Stimulated activated CD4-positive, alpha-beta T cell treated with anti-CD3 and anti-CD28 coated beads, Interleukin-15, amount 100 ng/mL, for 1 hour (primary cell): ENCODE measurements at places on chromosomes 2 and 18.

- no peak for DNase-seq
Measured at GRCh38 chr2:220931491-220931890, 640.6 kb downstream of the EPHA4 start.

GRCh38 chr2:16442971-16443370 lies 222.7 kb downstream of the CYRIA start:
- no peak for DNase-seq

DNA sequence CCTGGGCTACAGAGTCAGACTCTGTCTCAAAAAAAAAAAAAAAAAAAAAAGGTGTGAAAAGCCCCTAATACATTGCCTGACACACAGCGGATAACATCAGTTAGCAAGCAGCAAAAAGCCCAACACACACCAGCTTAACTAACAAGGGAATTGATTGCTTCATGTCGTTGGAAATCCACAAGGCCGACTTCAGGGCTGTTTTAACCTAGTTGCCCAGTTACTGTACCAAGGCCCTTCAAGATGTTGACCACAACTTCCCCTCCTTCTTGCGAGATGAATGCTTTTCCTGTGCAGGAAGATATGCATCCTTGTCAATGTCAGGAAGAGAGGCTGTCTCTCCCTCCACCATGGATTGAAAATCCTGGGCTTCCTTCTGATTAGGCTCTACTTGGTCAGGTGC lies 202.9 kb downstream of the MIB1 start:
- no peak for DNase-seq

GRCh38 chr2:120314690-120315366 lies 31.1 kb upstream of the INHBB start:
- no peak for DNase-seq

- no peak for DNase-seq
Measured at GRCh38 chr2:28415010-28415409, 22.4 kb downstream of the FOSL2 start.

GRCh38 chr2:238496756-238497609 lies 70.3 kb downstream of the ASB1 start:
- no peak for DNase-seq

GRCh38 chr2:191382801-191383200 lies 137.6 kb downstream of the MYO1B start:
- DNase-seq: no peak

GRCh38 chr18:65516209-65516608 lies 234.6 kb upstream of the CDH7 start:
- DNase-seq: no peak

DNA sequence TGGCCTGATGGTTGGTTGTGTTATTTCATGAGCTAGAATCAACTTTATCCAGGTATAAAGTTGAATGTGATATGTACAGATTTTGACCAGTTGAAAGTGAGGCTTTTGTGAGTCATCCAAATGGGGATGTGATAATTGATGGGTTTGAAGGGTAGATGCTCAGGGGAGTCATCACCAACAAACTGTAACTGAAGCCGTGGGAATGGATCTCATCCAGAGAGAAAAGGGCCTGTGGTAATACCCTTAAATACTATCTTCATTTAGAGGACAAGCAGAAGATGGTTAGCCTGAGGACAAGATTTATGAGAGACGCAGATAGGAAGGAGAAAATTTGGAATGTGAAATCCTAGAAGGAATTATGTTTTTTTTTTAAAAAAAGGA lies 90.5 kb upstream of the MYO3B start:
- no peak for DNase-seq

DNA sequence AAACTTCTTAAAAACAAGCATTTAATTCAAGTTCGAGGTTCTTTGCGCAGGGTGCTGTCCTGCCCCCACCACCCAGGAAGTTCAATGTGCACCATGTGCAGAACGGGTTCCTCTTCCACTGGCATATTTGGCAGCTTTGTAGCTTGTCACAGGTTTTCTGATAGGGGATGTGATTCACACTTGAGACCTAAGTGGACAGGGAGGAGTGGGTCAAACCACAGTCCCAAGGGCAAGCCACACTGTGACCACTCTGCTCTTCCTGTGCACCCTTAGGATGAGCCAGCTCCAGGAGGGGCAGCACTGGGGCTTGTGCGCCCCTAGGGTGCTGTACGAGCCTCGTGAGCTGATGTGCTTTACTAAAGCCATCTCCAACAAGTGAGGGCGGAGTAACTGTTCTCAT lies 82.5 kb downstream of the TGFA start:
- DNase-seq: no peak

GRCh38 chr2:126700677-126701076 lies 44.7 kb downstream of the GYPC start:
- no peak for DNase-seq

DNA sequence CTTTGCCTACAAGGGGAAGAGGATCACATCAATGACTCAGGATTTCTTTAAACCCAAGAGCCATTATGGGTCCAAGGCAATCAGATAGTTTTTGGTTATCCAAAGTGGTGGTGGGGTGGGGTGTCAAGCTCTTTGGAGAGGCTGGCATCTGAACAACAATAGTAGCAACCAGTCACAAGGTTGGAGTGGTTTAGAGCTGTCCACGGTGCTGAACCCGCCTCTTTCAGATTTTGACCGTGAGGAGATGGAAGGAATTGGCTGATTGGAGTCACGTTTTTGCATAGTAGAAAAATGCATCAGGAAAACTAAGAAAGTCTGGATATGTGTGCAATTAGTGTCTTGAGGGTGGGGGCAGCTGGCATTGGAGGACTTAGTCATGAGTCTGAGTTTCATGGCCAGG lies 159.9 kb downstream of the LOXHD1 start:
- no peak for DNase-seq

- no peak for DNase-seq
Measured at GRCh38 chr18:30862900-30863299, 179.6 kb downstream of the DSC3 start.

- DNase-seq: no peak
Measured at GRCh38 chr2:170924969-170925368, 4.1 kb upstream of the GORASP2 start.

- no peak for DNase-seq
Measured at GRCh38 chr2:131519466-131519865, 8.2 kb upstream of the CCDC74A start.

DNA sequence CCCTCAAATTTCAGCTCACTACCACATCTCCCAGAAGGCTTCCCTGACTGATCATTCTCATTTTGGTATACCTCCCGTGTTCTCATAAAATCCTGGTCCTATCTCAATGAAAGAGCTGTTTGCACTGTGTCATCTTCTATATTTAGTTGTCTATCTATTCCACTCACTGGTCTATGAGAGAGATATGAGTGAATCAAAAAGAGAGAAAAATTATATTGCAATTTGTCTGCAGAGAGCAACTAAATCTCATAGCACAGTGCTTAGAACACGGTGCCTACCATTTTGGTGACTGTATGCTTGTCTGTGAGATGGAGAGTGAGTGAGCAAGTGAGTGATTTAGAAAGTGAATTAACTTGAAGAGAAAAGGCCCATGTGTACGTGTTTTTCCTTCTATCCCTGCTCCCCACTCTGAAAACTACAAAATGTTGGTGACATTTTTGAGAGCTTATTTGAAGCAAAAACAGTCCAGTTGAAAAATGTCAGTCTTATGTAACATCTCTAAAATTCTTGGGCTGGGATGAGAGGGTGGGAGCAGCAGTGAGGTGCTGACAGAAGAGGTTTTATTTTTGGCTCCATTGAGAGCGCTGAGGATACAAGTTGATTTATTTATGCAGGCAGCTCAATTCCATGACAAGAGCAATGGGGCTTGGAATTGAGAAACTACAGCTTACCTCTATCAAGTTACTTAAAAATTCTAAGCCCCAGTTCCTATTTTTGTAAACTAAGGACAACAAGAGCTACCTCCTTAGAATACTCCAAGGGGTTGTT lies 373.5 kb upstream of the CHST9 start:
- DNase-seq: no peak

- DNase-seq: no peak
Measured at GRCh38 chr2:214246417-214246816, 164.4 kb upstream of the VWC2L start.
